ELR (cell line): ENCODE measurements at places on chromosomes 2 and 18.

DNA sequence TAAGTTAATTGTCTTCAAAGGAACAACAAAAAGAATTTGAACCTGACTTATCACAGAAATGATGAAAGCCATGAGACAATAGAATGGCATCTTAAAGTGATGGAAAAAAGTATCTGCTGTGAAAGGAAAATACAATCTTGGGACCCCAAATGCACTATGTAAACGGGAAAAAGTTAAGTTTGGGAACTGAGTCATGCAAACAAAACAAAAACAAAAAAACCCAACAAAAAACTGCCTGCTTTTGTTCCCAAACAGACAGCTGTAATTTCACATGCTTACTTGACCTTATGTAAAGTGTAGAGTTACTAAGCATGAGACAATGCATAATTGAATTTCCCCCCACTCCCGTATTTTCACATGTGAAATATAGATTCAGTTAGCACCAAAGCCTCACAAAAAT lies 122.1 kb upstream of the RBMS1 start:
- DNase-seq = no peak

GRCh38 chr2:107027205-107027604 lies 141.2 kb upstream of the ST6GAL2 start:
- DNase-seq = peak; percentile 2

DNA sequence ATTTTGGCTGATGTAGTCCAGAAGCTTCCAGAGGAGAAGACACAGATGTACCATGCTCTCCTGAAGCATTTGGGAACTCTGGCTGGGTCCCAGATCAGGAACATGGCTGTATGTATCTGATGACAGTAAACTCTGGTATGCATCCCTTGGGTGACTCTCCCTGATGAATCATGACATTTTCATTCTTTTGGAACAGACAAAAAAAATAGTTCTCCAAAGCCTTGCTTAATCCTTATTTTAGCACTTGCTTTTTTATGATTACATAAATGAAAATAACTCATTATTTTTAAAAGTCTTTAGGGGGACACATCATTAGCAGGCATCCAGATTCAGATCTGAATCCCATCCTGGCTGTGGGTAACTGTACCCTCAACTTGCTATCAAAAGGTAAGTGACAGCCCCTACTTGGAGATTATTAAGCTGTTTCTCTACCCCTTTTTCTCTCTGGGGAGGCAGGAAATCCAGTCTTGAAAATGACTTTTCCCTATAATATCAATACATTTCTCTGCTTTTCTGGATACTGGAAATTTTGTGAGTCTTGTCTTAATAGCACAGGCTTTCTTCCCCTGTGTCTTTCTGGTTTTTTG lies 23.3 kb downstream of the AOX1 start:
- peak; percentile 95 for DNase-seq

GRCh38 chr2:30334762-30335363 lies 103.5 kb downstream of the LBH start:
- no peak for DNase-seq

- no peak for DNase-seq
Measured at GRCh38 chr18:44423814-44424644, 256.7 kb upstream of the SETBP1 start.

GRCh38 chr2:182444170-182444569 lies 17.3 kb upstream of the PDE1A start:
- DNase-seq = no peak

- DNase-seq = peak; percentile 33
Measured at GRCh38 chr2:147588191-147588590, 256.6 kb upstream of the ACVR2A start.

GRCh38 chr2:216833061-216833460 lies 26.8 kb downstream of the TNP1 start:
- no peak for DNase-seq

- no peak for DNase-seq
Measured at GRCh38 chr2:240956935-240957655, 41.3 kb upstream of the SNED1 start.

- peak; percentile 83 for DNase-seq
Measured at GRCh38 chr2:33240178-33240577, 236.3 kb upstream of the RASGRP3 start.

- no peak for DNase-seq
Measured at GRCh38 chr2:5074733-5075132, 617.5 kb upstream of the SOX11 start.

DNA sequence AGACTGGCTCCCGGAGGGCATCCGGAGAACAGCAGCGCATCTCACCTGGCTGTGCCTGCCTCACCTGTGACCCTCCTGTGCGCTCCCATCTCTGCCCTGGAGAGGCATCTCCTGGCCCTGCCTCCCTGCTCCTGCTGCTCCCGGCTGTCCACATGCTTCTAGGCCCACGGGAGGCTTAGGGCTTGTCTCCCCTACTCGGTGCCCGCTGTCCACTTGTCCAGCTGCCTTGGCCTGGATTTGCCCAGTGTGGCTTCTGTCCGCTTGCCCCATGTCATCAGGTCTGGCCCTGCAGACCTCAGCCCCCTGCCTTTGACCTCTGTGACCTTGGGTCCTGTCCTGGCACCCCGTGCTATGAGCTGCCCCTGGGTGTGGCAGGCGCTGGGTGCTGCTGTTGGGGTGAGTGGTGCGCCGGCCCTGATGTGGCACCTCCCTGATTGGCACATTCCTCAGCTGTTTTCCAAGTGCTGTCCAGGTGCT lies 4.5 kb downstream of the BOK start:
- no peak for DNase-seq

DNA sequence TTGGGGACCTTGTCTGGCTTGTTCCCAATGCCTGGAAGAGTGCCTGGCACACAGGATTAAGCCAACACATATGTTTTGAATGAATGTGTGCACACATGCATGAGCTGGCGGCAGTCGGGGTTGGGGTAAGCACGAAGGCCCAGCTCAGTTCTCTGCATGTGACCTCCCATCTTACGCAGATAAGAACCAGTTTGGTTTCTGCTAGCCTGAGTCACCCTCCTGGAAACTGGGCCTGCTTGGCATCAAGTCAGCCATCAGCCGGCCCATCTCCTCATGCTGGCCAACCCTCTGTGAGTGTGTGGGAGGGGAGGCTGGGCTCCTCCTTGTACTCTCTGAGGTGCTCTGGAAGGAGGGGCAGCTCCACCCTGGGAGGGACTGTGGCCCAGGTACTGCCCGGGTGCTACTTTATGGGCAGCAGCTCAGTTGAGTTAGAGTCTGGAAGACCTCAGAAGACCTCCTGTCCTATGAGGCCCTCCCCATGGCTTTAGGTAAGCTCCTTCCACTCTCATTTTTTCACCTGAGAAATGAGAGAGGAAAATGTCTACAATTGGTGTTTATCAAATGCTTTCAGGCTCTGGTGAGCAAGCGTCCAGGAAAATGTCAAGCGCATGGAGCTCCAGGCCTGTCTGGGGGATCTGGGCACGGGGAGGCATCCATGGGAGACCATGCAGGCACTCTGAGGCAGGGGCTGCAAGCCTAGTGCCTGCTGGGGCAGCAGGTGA lies 9.7 kb upstream of the IL1RN start:
- DNase-seq = peak; percentile 23

DNA sequence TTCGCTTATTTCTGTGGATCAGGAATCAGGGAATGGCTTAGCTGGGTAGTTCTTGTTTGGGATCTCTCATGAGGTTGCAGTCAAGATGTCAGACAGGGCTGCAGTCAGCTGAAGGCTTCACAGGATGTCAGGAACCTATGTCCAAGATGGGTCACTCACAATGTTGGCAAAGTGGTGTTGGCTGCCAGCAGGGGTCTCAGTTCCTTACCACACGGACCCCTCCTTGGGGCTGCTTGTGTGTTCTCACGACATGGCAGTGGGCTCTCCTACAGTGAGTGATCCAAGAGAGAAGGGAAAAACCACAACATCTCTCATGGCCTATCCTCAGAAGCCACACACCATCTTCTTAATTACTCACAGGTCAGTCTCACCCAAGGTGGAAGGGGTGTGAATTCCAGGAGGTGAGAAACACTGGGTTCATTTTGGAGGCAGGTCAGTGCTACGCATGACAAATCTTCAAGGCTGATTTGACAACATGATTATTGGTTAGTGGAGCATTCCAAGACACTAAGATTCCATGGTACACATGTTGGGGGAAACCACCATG lies 1.3 kb upstream of the ANTXR1 start:
- peak; percentile 12 for DNase-seq

DNA sequence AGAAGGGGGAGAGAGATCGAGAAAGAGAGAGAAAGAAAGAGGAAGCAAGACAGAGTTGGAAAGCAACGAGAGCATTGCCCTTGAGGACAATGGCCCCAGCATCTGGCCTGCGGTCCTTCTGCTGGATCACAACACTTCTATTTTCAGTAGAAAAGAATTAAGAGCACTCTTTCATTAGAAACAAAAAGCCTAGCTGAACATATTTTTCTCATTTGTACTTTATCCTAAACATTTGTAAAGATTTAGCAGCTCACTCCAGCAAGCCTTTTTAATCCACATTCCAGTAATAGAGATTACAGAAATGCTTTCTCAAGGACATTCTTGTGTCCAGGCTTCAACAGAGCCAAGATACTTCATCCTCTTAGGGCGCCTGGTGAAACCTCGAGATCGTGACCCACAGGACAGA lies 31.6 kb upstream of the AFF3 start:
- no peak for DNase-seq

- DNase-seq = no peak
Measured at GRCh38 chr18:10094655-10095054, 180.8 kb downstream of the VAPA start.

GRCh38 chr2:162840598-162841246 lies 2.2 kb upstream of the KCNH7 start:
- DNase-seq = peak; percentile 74

DNA sequence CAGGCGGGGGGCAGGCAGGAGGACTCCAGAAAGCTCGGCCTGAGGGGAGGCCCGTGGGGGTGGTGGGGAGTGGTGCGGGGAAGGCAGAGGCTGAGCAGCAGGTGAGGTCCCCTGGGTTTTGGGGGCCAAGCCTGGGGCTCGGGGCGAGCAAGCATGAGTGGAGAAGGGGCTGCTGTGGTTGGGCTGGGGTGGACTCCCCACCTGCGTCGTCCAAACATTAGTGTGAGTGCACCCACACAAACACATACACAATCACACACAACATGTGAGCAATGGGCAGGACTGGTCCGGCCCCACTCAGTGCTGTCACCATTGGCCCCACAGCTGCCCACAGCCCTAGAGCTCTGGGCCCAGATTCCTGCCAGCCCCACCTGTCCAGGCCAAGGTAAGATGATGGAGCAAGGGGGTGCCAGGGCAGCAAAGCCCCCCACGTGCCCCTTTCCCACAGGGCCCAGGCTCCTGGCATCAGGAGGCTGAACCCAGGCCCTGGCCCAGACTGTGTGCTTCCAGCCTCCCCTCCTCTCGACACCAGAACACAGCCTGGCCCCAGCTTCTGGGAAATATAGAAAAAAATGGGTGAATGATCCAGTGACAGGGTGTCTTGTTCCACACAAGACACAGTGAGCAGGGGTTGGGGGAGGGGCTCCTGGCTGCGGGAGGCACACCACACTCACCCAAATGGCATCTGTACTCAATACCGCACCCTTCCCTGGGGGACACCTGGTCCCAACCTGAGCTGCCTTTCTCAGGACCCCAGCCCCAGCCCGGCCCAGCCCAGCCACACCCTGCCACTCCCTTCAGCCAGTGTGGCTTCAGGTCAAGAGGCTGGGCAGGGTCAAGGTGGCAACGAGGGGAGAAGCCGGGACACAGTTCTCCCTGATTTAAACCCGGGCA lies 463 bp upstream of the ALPP start:
- DNase-seq = no peak

DNA sequence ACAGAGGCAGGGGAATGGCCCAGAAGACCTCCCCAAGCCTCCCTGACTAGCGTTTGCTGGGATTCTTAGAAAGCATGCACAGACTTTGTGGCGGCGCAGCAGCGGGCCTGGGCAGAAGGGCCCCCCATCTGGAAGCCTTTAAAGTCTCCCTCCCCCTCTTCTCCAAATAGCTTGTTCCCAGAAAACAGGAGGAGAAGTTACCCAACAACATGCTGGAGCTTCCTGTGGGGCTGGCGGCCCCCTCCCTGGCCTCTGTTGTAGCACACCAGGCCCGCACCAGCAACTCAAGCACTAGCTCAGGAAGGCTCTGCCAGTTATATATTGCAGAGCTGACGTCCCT lies 334.8 kb downstream of the DYSF start:
- DNase-seq = no peak

DNA sequence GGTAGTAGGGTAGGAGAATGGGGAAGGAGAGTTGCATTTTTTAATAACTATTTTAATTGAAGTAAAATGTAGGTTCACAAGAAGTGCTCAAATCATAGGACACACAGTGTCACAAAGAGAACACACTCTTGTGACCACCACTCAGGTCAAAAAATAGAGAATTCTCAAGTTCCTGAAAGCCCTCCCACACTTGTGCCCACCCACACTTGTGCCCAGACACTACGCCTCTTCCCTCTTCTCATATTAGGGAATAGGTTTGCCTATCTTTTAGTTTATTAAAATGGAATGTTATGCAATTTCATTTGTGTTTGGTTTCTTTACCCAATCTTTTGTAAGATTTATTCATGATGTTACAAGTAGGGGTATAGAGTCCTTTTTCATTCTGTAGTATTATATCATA lies 67.2 kb downstream of the UGGT1 start:
- no peak for DNase-seq

DNA sequence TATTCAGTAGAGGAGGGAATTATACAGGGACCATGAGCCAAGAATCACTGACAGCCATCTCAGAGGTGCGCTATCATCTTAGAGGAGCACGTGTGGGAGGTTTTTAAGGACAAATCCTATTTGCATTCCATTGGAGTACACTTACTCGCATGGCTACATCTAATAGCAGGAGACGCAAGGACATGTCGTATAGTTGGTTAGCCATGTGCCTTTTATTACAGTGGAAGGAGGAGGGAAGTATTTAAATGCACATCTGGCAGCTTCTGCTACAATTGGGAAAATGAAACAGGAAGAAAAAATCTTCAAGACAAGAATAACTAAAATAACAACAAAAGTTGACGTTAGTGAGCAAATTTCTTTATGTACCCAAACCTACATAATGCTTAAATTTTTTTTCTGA lies 86.5 kb upstream of the UGP2 start:
- no peak for DNase-seq

DNA sequence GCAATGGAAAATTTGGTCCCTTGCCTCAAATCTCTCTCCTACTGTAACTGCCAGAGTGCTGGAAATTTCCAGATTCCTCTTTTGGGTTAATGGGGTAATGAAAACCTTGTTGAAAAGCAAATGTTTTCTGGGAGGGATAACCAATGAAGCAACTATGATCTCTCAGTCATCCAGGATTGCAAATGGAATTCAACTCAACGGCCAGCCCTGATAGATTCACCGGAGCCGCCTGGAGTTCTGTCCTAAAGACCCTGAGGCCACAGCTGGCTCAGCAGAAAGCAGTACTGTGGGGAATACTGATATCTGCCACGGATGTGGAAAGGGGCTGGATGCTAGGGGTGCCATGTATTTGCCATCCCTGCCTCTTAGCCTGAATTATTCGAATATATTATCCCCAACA lies 167.8 kb downstream of the NRP2 start:
- no peak for DNase-seq

- DNase-seq = no peak
Measured at GRCh38 chr2:120943403-120944034, 207.9 kb downstream of the GLI2 start.

- peak; percentile 53 for DNase-seq
Measured at GRCh38 chr2:42722320-42723190, 41.4 kb downstream of the OXER1 start.

GRCh38 chr2:232925153-232925820 lies 55.2 kb downstream of the SNORC start:
- DNase-seq = no peak

GRCh38 chr2:62826141-62826540 lies 120.6 kb downstream of the EHBP1 start:
- no peak for DNase-seq
